Stimulated activated memory B cell treated with anti-CD40 and anti-IgM and Interleukin-4, amounts not matched to agents 10 μg/mL and 1 μg/mL and 100 μg/mL, for 72 hours (primary cell): ENCODE measurements at places on chromosomes 3 and 15.

DNA sequence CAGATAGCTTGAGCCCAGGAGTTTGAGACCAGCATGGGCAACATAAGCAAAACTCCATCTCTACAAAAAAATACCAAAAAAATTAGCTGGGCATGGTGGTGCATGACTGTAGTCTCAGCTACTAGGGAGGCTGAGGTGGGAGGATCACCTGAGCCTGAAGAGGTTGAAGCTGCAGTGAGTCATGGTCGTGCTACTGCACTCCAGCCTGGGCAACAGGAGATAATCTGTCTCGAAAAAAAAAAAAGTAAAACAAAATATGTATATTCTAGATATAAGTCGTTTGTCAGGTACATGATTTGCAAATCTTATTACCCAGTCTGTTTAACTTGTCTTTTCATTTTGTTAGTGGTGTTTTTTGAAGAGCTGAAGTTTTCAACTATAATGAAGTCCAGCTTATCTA lies 40.2 kb downstream of the ZNF860 start:
- no peak for ATAC-seq

GRCh38 chr15:48978638-48979037 lies 14.9 kb upstream of the SHC4 start:
- no peak for ATAC-seq

DNA sequence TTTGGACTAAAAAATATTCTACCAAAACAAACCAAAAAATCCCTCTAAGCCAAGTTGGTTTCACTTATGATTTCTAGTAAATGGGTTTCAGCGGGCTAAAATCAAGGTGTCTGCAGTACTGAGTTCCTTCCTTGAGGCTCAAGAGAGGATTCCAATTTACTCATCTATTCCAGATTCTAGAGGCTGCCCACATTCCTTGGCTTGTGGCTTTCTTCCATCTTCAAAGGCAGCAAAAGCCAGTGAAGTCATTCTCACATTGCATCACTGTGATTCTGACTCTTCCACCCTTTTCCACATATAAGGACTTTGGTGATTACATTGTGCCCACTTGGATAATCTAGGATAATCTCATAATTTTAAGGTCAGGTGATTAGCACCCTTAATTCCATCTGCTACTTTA lies 48.1 kb downstream of the DPPA2 start:
- ATAC-seq = no peak

DNA sequence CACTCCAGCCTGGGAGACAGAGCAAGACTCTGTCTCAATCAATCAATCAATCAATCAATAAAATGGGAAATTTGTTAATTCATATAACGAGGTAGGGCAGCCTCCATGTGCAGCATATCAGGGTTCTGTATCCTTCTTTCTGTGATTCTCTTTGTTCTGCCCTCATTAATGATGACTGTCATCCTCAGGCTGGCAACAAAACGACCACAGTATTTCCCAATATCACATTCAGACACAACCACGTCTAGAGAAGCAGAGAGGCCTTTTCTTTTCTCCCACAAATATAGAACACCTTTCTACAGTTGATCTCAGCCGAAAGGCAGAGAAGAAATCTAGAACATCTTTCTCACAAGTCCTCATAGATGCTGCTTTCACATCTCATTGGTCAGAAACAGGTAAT lies 11.2 kb downstream of the CEP19 start:
- no peak for ATAC-seq

- ATAC-seq = no peak
Observed at GRCh38 chr3:49172551-49173041, 1.2 kb downstream of the KLHDC8B start.

GRCh38 chr15:58438956-58439355 lies 7.2 kb downstream of the LIPC start:
- no peak for ATAC-seq
